Right cardiac atrium (tissue), 5 donors: ENCODE measurements at places on chromosomes 6 and 20.

DNA sequence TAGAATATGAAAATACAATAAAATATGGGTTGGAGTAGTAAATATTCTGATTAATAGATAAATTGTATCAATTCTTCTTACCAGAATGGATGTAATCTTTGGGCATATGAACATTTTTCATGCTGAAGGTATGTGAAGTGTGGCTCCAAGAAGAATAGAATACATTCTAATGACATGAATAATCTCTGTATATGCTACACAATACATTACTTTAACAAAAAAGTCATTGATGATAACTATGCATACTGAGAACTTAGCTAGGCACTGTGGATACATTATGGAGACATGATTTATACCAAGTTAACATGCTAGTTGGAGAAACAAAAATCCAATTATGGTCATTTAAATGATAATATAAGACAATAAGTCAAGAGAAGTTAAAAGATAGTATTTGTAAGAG is 62.7 kb upstream of the HDAC2 start:
- DNase-seq = no peak

- DNase-seq = no peak
Measured at GRCh38 chr6:96002576-96002910, 13.2 kb upstream of the FUT9 start.

GRCh38 chr6:141464490-141464889 is 668.2 kb upstream of the GJE1 start:
- DNase-seq = no peak

- no peak for DNase-seq
Measured at GRCh38 chr20:50872560-50873425, 58.4 kb downstream of the ADNP start.

GRCh38 chr6:155154158-155154830 is 109.5 kb upstream of the CLDN20 start:
- no peak for DNase-seq

- DNase-seq = no peak
Measured at GRCh38 chr6:100988391-100988984, 107.4 kb upstream of the ASCC3 start.

GRCh38 chr20:49384437-49385434 is 97.7 kb downstream of the KCNB1 start:
- peak; percentile 89 for DNase-seq

DNA sequence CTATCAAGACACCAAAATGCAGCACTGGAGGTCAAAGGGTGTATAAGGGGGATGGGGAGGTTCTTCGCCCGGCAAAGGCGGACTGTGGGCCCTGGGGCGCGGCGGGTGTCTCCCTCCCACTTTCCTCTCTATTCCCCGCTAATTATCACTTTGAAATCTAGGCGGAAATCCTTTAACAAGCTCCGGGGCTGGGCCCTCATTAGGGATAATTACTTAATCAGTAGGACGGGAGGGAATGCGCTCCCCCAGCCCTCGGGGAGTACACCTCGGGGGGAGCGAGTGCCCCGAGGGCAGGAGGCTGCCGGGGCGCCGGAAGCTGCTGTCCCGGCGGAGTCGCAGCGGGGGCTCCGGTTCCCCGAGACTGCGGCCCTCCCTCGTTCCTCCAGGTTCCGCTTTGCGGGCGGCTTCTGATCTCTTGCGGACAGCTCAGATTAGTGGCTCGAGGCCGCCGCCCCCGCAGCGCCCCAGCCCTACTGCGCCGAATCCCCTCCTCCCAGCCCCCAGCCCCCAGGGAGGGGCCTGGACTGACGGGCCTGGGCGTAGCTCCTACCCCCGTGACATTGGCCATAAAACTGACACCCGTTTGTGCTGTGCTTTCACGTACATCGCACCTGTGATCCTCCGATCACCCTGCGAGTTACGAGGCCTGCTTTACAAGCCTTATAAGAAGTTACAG is 14.7 kb downstream of the MUCL3 start:
- peak; percentile 88 for DNase-seq

DNA sequence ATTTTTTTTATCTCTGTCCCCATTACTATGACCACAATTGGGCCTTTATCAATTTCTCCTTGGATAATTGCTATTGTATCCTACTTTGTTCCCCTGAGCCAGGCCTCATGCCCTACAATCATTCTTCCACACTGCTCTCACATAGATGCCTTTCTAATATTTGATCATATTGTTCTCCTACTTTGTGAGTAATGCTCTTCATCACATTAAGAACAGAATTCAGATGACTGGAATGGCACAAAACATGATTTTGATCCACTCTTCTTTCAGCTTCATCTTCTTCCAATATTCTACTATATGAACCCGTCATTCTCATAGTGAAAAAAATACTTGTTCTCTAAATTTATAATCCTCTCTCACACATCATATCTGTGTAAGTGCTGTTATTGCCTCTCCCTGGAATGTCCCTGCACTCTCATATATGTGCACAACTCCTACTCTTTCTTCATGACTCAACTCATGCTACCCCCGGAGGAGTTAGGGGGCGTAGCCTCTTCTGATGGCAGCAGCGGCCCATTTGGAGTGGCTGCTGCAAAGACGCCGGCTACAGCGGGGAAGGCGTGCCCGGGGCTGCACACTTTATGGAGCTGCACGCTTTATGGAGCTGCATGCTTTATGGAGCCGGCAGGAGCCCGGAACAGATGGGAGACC is 25.3 kb upstream of the HACE1 start:
- no peak for DNase-seq

- DNase-seq = no peak
Measured at GRCh38 chr20:44209686-44210405, 725 bp downstream of the OSER1 start.

DNA sequence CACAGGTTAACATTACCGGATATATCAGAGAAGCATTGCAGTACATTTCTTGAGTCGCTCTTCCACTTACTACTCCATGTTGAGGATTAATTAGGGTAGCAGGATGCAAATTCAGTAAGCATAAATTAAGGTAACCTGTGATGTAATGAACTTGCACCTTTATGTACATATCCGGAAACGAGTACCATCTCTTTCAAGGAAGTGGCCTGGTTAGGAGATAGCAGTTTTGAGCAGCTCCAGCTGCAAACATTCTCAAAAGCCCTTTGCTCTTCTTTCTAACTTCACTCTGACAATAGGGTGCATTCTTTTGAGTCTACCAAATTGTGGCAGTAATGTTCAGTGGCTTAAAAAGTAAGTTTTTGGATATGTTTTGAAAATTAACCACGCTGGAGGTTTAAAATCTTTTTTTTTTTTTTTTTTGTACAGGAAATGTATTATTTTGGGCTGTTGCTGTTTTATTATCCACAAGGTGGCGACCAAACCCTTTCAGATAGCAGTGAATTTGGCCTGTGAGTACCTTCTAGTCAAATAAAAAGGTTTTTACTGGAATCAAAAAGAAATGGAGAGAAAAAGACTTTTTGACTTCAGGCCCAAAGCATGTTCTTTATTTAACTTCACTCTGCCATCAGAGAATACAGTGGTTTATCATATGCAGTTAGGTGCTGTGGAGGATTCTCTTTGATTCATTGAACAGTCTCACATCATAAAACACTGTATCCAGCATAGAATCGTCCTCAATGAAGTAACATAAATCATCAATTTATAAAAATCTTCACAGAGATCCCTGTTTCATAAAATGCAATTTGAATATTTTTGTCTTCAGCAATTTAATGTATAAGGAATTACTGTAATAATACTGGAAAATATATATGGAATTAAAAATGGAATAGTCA is 8.9 kb downstream of the FAM217B start:
- no peak for DNase-seq

DNA sequence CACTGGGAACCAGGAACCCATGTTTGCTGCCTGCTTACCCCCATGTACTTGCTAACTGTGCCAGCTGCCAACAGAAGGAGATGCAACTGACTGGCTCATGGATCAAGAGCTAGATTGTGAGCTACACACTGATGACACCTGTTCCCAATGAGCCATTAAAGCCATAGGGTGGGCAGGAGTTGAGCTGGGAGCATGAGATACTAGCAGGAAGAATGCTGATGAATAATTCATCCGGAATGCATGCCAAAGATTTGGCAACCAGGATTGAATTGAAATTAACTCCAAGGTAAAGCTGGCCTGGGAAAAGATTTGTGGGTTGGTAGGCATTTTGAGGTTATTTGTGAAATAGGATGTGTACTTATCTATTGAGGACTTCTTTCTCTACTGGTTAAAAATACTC is 631.1 kb downstream of the KIF16B start:
- no peak for DNase-seq
